ENCODE measurements at places on chromosomes 2 and 18.

- no peak for DNase-seq
Observed at GRCh38 chr18:7677424-7677823, 110.3 kb downstream of the PTPRM start.

- no peak for DNase-seq
Observed at GRCh38 chr2:65045651-65046050, 10.6 kb upstream of the CEP68 start.

- no peak for DNase-seq
Observed at GRCh38 chr2:149606251-149606811, 18.8 kb upstream of the MMADHC start.

- DNase-seq, result no peak
Observed at GRCh38 chr2:124250433-124250832, 225.3 kb downstream of the CNTNAP5 start.

DNA sequence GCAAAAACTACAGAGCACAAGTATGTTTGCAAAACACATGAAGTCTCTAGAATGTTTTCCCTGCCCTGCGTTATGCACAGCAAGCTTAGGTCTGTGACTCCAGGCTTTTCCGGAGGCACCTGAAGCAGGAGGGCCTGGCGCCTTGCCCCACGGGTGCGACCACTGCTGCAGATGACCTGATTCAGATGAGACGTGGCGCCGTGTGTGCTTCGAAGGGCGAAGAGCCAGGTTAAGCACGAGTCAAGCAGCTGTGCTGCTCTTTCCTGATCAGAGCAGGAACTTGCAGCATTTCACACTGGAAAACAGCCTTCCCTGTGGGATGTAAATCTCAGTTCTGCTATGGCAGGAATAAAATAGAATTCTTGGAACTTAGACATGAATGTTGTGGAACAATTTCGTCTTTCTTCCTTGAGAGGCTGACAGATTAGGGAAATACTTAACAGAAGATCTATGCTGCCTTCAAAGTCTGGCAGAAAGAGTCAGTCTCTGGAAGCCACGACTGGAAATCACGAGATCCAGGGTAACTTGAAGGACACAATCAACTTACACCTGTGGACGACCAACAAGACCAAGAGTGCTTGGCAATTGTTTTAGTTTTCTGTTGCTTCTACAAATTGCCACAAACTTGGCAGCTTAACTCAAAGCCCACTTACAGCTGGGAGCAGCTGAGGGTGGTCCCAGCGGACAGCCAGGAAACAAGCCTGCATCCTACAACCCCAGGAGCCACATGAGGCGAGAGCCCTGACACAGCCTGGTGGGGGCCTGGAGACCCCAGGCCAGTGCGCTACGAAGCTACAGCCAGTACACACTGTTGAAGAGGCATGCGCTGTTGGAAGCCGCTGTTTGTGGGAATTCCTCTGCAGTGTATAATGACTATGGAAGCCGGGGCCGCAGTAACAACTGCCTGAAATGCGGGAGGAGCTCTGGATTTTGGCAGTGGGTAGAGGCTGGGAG, 42.9 kb downstream of the EIPR1 start:
- DNase-seq, result no peak

DNA sequence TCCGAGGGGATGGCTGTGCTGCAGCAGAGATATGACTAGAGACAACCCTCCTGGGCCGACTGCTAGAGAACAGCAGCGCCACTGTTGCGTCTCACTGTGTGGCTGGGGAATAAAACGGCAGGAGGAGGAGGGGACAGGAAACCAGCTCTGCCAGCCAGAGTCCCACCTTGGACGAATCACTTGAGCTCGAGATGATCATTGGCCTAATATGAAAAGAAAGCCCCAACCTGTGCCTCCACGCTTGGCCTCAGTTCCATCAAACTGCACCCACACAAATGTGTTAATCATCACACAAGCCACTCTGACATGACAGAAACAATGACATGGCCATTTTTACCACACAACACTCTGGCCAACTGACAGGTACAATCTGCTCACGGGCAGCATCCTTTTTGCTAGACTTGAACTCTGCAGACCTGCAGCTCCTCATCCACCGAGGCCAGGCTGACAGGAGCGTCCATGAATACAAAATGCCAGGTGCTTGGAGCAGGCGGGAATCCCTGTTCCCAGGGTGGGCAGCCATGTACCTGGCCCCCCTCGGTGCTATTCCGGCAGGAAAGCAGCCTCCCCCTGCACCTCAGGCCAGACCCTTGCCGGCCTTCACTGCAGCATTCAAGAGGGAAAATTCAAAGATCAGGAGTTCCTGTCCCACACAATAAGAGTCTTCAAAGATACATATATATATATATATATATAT, 52.3 kb downstream of the PARD6G start:
- no peak for DNase-seq

DNA sequence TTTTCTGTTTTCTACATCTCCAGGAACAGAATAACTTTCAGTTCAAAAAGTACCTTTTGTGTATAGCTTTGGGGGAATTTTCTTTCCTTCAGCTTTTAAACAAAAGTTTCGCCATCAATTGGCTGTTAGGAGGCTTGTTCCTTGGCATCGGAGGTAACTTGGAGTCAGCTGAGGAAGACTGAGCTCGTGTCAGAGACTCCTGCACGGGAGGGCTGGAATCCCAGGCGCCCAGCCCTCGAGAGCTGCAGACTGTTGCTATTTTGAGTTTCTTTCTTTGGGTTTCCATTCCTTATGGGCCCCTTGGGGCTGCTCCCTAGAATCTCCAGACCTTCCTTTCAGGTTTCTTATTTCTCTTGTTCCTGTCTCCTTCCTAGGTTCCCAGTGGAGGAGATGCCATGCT, 8.1 kb downstream of the EMILIN2 start:
- no peak for DNase-seq

DNA sequence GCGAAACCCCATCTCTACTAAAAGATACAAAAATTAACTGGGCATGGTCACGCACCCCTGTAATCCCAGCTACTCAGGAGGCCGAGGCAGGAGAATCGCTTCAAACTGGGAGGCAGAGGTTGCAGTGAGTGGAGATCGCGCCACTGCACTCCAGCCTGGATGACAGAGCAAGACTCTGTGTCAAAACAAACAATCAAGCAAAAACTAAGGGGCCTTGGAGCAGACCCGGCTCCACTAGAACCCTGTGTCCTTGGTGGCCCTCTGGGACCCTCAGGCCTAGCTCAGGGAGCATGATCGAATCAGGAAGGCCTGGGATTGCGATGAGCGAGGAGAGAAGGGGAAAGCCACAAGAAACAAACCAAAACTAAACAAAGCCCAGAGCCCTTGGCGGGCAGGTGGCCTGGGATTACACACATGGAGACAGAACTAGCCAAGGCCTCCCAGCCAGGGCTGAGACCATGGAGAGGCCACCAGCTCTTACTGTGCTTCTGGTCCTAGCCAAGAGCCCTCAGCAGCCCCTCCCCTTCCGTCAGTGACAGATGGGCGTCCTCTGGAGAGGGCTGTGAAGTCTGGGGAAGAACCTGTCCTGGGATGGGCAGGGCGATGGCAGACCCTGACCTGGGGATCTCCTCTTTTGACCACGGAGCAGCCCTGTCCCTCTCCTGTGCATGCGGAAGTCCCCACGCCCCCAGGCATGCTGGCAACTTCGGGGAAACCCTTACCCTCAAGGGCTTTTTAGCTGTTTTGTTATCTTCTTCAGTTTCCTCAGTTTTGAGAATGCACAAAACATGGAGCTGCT, 27.4 kb upstream of the CATIP start:
- DNase-seq, result no peak

DNA sequence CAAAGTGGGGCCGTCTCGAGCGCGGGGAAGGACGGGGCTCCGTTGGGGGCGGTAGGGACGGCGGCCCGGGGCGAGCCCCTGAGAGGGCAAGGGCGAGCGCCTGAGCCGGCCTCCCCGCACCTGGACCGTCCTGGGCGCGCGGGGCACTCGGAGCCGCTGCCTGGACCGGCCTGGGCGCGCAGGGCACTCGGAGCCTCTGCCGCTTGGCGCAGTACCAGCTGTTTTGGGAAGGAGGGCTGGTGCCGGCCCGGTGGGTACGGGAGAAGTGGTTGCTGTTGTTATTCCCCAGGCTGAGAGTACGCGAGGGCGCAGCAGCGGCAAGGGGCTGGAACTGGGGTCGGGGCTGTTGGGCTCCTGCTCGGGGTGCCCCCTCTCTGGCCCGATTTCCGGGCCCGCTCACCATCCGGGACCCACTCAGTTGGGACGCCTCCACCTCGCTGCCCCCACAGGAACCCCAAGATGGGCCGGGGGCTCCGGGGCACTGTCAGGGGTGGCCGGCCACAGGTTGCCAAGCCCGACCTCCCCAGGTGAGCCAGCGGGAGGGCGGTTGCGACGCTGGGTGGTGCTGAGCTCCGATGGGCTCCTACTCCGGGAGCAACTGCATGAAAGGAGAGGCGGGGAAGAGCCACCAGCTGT, 579 bp downstream of the ARHGEF4 start:
- no peak for DNase-seq

GRCh38 chr2:233830111-233830802, 24.1 kb downstream of the HJURP start:
- DNase-seq, result no peak

GRCh38 chr2:145119225-145119624, 599.3 kb upstream of the ZEB2 start:
- DNase-seq, result no peak

DNA sequence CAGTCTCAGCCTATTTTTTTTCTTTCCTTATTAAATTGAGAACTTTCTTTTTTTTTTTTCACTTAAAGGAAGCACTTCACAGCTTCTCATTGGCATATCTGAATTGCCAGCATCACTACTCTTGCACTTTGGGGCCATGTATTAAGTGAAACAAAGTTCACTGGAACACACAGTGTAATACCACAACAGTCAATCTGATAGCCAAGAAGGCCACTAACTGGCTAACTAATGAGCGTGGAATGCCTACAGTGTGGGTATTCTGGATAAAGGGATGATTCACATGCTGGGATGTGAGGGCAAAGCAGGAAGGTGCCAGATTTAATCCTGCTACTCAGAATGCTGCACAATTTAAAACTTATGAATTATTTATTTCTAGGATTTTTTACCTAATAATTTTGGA, 11.7 kb upstream of the C18orf63 start:
- DNase-seq, result no peak

GRCh38 chr2:157746234-157746950, 117.7 kb upstream of the ACVR1C start:
- no peak for DNase-seq

- DNase-seq, result no peak
Observed at GRCh38 chr2:860259-860855, 90.3 kb upstream of the SNTG2 start.

GRCh38 chr2:54604871-54605270, 118.6 kb upstream of the EML6 start:
- DNase-seq, result no peak

DNA sequence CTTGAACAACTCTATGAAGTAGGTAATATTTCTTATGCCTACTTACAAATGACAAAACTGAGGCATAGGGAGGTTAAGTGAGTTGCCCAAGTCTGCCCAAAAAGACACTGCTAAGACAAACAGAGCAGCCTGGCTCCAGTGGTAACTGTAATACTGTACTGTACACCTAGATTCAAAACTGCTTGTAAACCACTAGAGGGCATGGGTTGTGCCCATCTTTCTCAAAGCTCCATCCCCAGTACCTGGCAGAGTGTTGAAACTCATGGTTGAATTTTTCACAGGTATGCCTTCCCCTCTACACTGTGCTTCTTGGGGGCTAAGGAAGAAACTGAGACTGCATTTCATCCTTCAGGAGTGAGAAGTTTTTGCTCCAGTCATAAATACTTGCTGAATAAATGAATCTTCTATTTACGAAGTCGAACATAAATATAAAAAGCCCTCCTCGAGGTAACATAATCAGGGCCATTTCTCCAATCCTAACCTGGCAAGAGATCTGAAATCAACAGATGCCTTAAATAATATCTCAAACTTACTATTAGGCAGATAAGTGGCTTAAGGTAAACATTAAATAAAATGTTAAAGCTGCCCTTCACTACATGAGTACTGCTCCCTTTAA, 2.0 kb downstream of the PPP4R1 start:
- DNase-seq, result no peak

DNA sequence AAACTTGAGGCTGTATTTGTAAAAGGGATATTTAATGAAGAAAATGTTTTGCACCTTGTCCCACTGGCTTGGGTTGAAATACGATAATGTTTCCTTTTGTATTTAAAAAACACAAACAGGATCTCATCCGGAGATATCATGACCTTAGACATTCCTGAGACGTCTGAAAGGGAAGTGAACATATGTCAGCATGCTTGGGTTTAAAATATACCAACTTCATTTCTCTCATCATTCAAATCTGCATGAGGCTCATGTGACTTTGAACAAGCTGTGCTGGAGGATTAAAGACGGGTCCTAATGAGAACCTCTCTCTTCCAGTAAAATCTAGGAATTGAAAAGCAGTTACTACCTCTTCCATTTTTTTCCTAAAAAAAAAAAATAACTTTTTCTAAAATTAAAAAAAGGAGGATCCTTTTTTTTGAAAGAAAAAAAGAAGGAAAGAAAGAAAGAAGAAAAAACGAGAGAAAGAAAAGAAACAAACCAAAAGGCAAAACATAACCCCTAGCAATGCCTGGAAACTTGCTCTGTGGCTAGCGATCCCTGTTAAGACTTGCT, 106.8 kb upstream of the ZFP36L2 start:
- no peak for DNase-seq

- no peak for DNase-seq
Observed at GRCh38 chr2:128421861-128422311, 103.2 kb upstream of the HS6ST1 start.

GRCh38 chr18:12336887-12337286, 28.8 kb downstream of the TUBB6 start:
- DNase-seq, result peak; percentile 47

GRCh38 chr18:51561821-51562220, 364.3 kb upstream of the MEX3C start:
- DNase-seq, result no peak

- peak; percentile 29 for DNase-seq
Observed at GRCh38 chr2:198314559-198315153, 510.3 kb downstream of the PLCL1 start.

DNA sequence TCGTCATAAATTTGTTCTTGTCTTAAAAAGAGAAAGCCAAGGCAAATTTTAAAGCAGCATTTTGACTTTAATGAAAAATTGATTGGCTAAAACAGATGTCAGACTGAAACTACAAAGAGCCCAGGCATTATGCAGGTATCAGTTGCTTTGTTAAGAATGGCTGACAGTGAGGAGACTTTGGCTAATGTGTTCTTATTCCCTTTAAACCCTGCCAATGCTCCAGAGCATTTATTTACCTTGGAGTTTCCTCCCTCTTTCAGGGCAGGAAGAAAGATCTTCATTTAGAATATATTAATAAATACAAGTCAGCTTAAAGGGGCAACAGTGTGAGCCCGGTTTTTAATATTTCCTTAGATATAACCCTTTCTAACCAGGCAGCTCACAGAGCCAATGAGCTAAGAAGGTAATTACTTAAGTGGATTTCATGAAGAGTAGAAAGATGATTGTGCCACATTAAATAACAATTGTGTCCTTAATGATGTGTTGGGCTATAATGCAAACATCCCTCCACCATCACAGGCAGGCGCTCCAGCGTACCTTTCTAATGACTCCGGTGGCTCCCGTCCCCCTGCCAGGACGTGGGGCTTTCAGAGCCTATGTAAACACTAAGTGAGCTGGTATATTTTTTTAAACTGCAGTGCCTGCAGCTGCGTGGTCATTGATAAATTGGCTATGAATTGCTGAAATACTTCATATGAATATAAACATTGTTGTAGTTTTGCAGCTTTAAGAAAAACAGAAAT, 349.4 kb upstream of the POU3F3 start:
- DNase-seq, result no peak

- DNase-seq, result no peak
Observed at GRCh38 chr18:58756596-58757240, 85.5 kb downstream of the MALT1 start.

All from fibroblast of skin of left biceps (primary cell).